Thoracic aorta (tissue), 2 donors: ENCODE measurements at places on chromosomes 1 and 21. TPM values are rescaled to one million over a fixed set of nuclear protein-coding genes. Genes with fewer than 3 reads are reported as not detected.

OLFM3 gene
- total RNA-seq, result not detected

LCE2A gene
- total RNA-seq, result not detected

ZBTB48 gene
- total RNA-seq, result 20.7 TPM

CNKSR1 gene
- total RNA-seq, result 5.8 TPM

S100A16 gene
- 81.1 TPM for total RNA-seq

KIF14 gene
- 1.3 TPM for total RNA-seq

FCRL5 gene
- 0.21 TPM for total RNA-seq

MAP3K21 gene
- total RNA-seq, result 2.8 TPM

TGFB2 gene
- 9.2 TPM for total RNA-seq

RNF186 gene
- total RNA-seq, result not detected

GLMN gene
- 14.2 TPM for total RNA-seq

TMEM82 gene
- not detected for total RNA-seq

CELF3 gene
- total RNA-seq, result not detected

SELENON gene
- total RNA-seq, result 44.1 TPM

GDAP2 gene
- 38.2 TPM for total RNA-seq

RIIAD1 gene
- total RNA-seq, result not detected

PTGER3 gene
- 45.2 TPM for total RNA-seq

ERRFI1 gene
- 158 TPM for total RNA-seq

RXFP4 gene
- not detected for total RNA-seq

RNF19B gene
- total RNA-seq, result 21.9 TPM

S100A13 gene
- total RNA-seq, result 64.2 TPM

RXRG gene
- not detected for total RNA-seq

PDC gene
- total RNA-seq, result not detected

PDE9A gene
- total RNA-seq, result 4.7 TPM

SPRR1B gene
- total RNA-seq, result not detected

CDC14A gene
- total RNA-seq, result 11.3 TPM

MMP23B gene
- total RNA-seq, result 201 TPM

LCE1E gene
- total RNA-seq, result not detected

MYBPHL gene
- total RNA-seq, result not detected

GPR52 gene
- total RNA-seq, result 7.1 TPM
